ENCODE measurements at places on chromosomes 12 and 14.

DNA sequence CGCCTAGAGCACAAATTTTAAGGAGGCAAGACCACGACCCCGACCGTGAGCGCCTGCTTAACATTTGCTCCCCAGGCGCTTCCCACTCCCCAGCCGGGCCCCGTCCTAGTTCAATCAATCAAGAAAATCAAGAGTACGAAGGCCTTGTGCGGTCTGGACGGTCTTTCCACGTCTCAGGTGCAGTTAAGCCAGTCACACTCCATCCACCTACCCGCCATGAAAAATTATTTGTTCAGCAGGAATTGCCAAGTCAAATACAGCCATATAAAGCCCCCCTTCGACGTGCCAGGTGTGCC is 603 bp upstream of the LRR1 start:
- H3K4me1 ChIP-seq = peaks cover 36% of the 10 kb centered on the region
- H3K4me3 ChIP-seq = peak overlapping the region; percentile 96
- peak overlapping the region; percentile 98 for H3K27ac ChIP-seq
- no peak for DNase-seq

GRCh38 chr12:117158911-117159553 is 31.2 kb downstream of the FBXO21 start:
- H3K27ac ChIP-seq = no peak overlapping the region
- peaks cover 91% of the 10 kb centered on the region for H3K36me3 ChIP-seq
- no peaks in the 10 kb centered on the region for H3K27me3 ChIP-seq
- no peaks in the 10 kb centered on the region for H3K4me1 ChIP-seq

DNA sequence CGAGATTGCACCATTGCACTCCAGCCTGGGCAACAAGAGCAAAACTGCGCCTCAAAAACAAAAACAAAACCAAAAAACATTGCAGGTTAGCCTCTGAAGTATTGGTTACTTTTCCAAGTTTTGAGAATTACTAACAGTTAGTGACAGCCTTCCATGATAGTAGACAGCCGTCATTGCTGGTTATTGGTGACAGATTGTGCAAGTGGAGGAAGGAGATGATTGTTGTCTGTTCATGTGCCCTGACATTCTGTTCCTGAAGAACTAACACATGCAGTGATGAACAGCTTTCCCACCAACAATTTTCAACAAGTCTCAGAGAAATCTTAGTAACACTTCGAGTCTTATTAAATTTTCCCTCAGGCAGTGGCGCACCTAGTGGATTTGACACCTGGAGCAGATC is 89.3 kb upstream of the NAP1L1 start:
- H3K4me1 ChIP-seq = no peaks in the 10 kb centered on the region
- H3K4me3 ChIP-seq = no peak overlapping the region
- H3K36me3 ChIP-seq = no peaks in the 10 kb centered on the region

GRCh38 chr14:92441751-92442504 is 71.7 kb upstream of the RIN3 start:
- no peaks in the 10 kb centered on the region for H3K27me3 ChIP-seq
- no peak overlapping the region for H3K27ac ChIP-seq
- H3K4me1 ChIP-seq = peaks cover 24% of the 10 kb centered on the region
- no peaks in the 10 kb centered on the region for H3K36me3 ChIP-seq
- DNase-seq = no peak

DNA sequence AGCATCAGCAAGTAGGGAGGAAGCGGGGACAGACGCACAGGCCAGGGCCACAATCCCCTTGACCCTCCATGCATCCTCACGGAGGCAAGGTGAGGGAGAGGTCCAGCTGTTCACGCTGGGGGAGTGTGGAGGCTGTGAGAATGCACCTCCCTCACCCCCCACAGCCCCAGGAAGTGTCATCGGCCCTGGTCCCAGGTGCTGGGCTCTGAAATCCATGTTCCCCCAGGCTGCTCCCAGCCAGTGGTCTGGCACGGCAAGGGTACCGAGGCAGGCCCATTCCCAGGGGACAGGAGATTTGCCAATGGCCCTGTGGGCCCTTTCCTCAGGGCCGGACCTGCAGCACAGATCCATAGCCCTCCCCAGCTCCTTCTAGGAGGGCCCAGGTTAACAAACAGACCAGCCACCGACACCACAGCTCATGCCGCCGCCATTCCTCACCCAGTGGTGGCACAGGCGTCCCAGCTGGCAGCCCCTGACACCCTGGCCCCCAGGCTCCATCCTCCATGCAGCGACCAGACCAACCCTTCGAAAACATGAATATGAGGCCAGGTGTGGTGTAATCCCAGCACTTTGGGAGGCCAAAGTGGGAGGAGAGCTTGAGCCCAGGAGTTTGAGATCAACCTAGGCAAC is 21.9 kb upstream of the EIF5 start:
- H3K4me1 ChIP-seq = no peaks in the 10 kb centered on the region
- DNase-seq = no peak
- peaks cover 1% of the 10 kb centered on the region for H3K27me3 ChIP-seq
- H3K4me3 ChIP-seq = no peak overlapping the region
- H3K27ac ChIP-seq = no peak overlapping the region

GRCh38 chr14:71554959-71555612 is 377.1 kb upstream of the RGS6 start:
- no peaks in the 10 kb centered on the region for H3K27me3 ChIP-seq
- H3K4me3 ChIP-seq = peak overlapping the region; percentile 78
- H3K4me1 ChIP-seq = peaks cover 63% of the 10 kb centered on the region
- peaks cover 2% of the 10 kb centered on the region for H3K36me3 ChIP-seq
- no peak for DNase-seq

DNA sequence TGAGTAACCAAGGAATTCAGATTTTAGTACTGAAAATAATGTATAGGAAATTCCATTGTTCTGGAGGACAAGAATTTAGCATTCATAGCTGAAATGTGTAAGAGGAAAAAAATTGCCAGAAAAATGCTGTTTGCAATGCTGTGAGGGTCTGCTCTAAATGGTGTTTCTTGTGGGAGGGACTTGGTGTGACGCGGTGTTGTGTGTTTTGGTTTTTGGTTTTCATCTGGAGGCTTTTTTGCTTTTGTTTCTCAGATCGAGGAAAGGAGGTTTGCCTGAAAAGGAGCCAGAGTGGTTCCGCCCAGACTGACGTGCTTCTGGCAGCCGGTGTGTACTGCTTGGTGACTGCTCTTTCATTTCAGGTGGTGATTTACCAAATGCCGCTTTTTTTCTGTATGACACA is 211.8 kb upstream of the HMGA2 start:
- no peak overlapping the region for H3K27ac ChIP-seq
- no peak for DNase-seq
- H3K36me3 ChIP-seq = no peaks in the 10 kb centered on the region

DNA sequence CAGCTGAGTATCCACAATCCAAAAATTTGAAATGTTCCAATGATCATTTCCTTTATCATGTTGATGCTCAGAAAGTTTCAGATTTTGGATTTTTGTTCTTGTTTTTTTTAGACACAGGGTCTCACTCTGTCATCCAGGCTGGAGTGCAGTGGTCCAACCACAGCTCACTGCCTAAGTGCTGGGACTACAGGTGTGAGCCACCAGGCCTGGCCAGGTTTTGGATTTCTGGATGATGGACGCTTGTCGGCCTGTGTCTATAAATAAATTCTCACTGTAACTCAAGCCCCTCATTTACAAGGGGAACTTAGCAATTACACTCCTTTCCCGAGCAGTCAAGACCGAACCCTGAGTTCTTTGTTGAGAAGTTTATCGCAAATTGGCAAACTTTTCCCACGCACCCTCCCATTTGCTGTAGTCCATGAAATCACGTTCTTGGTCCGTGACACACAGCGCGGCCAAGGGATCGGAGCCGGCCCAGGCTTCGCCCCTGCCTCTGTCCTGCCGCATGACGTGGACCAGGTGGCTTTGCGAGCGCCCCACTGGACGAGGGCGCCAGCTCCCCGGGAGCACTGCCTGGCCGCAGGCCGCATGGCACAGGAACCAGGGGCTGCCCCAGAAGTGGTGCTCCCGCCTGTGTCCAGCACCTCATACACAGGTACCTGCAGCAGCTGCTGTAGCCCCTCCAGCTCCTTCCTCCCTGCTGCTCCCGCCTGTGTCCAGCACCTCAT is 14.0 kb upstream of the ANKLE2 start:
- no peak overlapping the region for H3K4me3 ChIP-seq
- DNase-seq = no peak
- H3K27ac ChIP-seq = no peak overlapping the region
- peaks cover 49% of the 10 kb centered on the region for H3K4me1 ChIP-seq

GRCh38 chr14:27608377-27608776 is 1010.5 kb upstream of the NOVA1 start:
- no peaks in the 10 kb centered on the region for H3K4me1 ChIP-seq
- no peak overlapping the region for H3K4me3 ChIP-seq
- no peak for DNase-seq
- no peaks in the 10 kb centered on the region for H3K27me3 ChIP-seq
- no peak overlapping the region for H3K27ac ChIP-seq

GRCh38 chr12:34598352-34598827 is 576.1 kb downstream of the ALG10 start:
- no peaks in the 10 kb centered on the region for H3K4me1 ChIP-seq
- no peak overlapping the region for H3K27ac ChIP-seq
- no peaks in the 10 kb centered on the region for H3K27me3 ChIP-seq
- H3K36me3 ChIP-seq = peaks cover 6% of the 10 kb centered on the region

- no peaks in the 10 kb centered on the region for H3K27me3 ChIP-seq
- no peaks in the 10 kb centered on the region for H3K36me3 ChIP-seq
- no peak overlapping the region for H3K27ac ChIP-seq
- no peaks in the 10 kb centered on the region for H3K4me1 ChIP-seq
- no peak for DNase-seq
Measured at GRCh38 chr14:27040552-27040951, 442.7 kb upstream of the NOVA1 start.

DNA sequence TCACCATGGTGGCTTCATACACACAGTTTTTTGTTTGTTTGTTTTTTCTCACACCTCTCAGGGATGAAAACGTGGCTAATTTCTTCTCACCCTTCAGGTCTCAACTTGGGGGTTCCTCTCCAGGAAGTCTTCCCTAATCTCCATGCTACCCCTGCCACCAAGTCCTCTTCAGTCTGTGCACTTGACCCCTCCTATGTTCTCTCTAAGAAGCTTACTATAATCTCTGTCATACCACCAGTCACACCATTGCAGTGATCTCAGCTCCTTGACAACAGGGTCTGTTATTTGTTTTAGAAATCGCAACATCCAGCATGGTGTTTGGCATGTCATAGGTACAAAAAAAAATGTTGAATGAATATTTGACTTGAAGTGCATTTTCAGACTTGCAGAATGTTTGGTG is 83.4 kb downstream of the PRORP start:
- H3K4me3 ChIP-seq = no peak overlapping the region
- no peak overlapping the region for H3K27ac ChIP-seq
- no peak for DNase-seq
- peaks cover 1% of the 10 kb centered on the region for H3K36me3 ChIP-seq
- no peaks in the 10 kb centered on the region for H3K27me3 ChIP-seq
- peaks cover 34% of the 10 kb centered on the region for H3K4me1 ChIP-seq

DNA sequence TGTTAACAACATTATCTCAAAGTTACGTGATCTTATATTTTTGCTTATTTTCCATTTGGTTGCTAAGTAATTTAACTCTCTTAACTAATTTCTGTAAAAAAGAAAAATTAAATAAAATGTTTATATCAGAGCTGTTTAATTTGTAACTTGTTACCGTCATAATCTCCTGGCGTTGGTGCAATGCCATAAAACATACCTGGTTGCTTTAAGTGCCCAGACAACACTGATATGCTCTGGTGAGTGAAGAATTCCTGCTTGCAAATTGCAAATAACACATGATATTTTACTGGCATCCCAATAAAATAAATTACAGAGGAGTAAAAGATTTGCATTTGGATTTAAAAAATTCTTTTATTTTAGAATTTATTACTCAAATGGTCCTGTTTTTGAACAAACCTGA is 640.1 kb upstream of the MIS18BP1 start:
- no peaks in the 10 kb centered on the region for H3K36me3 ChIP-seq
- H3K27me3 ChIP-seq = no peaks in the 10 kb centered on the region
- H3K27ac ChIP-seq = no peak overlapping the region
- H3K4me3 ChIP-seq = no peak overlapping the region

DNA sequence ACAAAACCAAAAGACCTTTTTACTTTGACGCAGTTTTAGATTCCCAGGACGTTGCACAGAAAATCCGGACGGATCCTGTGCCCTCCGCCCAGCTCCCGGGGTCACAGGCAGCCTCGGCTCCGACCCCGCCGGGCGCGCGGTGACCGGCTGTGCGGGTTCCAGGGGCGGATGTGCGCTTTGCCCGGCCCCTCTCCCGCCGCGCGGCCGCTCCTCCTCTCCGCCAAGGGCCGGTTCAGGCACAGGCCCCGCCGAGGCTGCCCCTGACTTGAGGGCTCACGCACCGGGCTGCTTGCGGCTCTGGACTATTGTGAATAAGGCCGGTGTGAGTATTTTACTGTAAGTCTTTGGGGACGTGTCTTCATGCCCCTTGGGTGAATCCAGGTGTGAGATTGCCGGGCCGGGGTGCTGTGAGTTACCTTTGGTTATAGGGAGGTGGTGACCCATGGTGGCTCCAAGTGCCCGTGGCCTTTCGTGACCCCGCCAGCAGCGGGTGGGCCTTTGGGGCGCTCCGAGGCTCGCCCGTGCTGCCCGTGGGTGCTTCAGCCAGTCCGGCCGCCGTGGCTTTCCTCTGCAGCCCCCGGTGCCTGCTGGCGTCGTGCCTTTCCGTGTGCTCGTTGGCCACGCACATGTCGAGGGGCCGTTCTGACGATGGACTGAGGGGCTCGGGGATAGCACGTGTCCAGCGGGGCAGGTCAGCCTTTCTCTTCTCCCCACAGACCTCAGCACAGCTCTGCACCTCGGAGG is 45.9 kb downstream of the NOC4L start:
- peak overlapping the region; percentile 80 for H3K27ac ChIP-seq
- H3K36me3 ChIP-seq = no peaks in the 10 kb centered on the region
- peaks cover 44% of the 10 kb centered on the region for H3K4me1 ChIP-seq
- H3K27me3 ChIP-seq = no peaks in the 10 kb centered on the region
- H3K4me3 ChIP-seq = peak overlapping the region; percentile 89

GRCh38 chr12:84070292-84070691 is 842.3 kb downstream of the SLC6A15 start:
- H3K36me3 ChIP-seq = peaks cover 5% of the 10 kb centered on the region
- DNase-seq = no peak
- H3K4me3 ChIP-seq = no peak overlapping the region
- H3K27ac ChIP-seq = no peak overlapping the region

- H3K27me3 ChIP-seq = no peaks in the 10 kb centered on the region
- no peak for DNase-seq
- no peak overlapping the region for H3K4me3 ChIP-seq
- H3K27ac ChIP-seq = no peak overlapping the region
- no peaks in the 10 kb centered on the region for H3K4me1 ChIP-seq
- no peaks in the 10 kb centered on the region for H3K36me3 ChIP-seq
Measured at GRCh38 chr12:25934456-25934855, 24.0 kb upstream of the RASSF8 start.

GRCh38 chr12:16492820-16493797 is 112.9 kb downstream of the LMO3 start:
- no peak overlapping the region for H3K27ac ChIP-seq
- no peak for DNase-seq
- no peaks in the 10 kb centered on the region for H3K36me3 ChIP-seq
- no peaks in the 10 kb centered on the region for H3K27me3 ChIP-seq
